ENCODE measurements at places on chromosomes 6 and 20.

GRCh38 chr6:32845384-32845884 lies 1.6 kb upstream of the PSMB8 start:
- DNase-seq, result no peak

- no peak for DNase-seq
These were observed 40.1 kb upstream of the RNF144B start for GRCh38 chr6:18347021-18347577.

- DNase-seq, result no peak
These were observed 85.3 kb downstream of the DCDC2 start for GRCh38 chr6:24272553-24272952.

DNA sequence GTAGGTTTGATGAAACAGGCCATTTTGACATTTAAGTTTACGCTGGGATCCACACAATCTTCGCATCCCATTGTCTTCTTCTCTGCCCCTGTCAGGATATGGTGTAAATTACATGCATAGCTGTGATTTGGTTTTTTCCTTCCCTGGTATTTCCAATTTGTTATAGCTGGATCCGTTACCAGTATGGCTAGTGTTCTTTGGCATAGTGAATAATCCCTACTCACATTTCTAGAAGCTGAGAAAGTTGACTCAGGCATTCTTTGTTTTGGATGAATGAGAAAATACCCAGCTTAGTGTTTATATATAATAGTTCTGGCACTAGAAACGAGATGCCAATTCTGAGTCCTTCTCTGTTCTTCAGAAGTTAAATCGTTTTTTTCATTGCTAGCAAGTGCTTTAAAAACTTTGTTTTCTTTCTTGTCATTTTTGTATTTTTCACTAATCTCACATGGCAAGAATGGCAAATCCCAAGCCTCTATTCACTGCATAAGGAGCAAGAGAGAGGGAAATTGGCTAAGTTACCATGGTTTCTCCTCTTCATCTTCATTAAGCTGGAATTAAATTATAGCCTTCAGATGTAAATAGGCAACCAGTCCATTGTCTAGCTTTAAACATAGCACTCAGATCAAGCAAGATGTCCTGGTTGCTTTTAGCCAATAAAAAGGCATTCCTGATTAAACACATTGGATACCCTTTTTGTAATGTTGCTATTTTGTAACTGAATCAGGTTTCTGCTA lies 91.9 kb upstream of the LAMP5 start:
- no peak for DNase-seq

GRCh38 chr6:56757588-56757984 lies 114.9 kb upstream of the DST start:
- no peak for DNase-seq

GRCh38 chr6:112150363-112150762 lies 63.0 kb downstream of the FAM229B start:
- DNase-seq, result no peak

GRCh38 chr6:80637312-80637711 lies 530.8 kb downstream of the BCKDHB start:
- DNase-seq, result no peak

GRCh38 chr6:7975764-7976146 lies 65.2 kb upstream of the TXNDC5 start:
- no peak for DNase-seq

- DNase-seq, result no peak
These were observed 91.4 kb downstream of the SYNDIG1 start for GRCh38 chr20:24560571-24561491.

DNA sequence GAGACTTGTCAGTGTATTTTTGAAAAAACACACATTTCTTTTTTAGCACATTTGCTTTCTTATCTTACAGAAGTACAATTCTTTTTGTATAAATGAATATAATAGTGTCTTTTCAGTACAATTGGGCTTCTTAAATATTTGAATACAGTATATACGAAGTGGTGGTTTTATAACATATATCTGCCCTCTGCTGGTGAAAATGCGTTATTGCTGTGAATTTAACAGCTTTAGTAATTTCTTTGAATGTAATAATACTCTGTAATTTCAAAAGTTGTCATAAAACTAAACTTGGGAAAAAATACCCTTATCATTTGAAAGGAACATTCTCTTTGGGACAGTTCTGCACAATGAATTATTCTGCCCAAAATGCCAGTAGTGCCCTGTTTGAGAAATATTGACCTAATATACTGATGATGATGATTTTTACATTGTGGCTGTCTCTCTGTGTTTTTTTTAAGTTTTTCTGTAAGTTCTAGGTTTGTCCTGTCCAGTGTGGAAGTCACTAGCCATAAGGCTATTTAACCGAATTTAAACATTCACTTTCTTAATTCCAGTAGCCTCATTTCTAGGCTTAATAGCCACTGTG lies 19.0 kb downstream of the SMAP1 start:
- DNase-seq, result peak; percentile 19

DNA sequence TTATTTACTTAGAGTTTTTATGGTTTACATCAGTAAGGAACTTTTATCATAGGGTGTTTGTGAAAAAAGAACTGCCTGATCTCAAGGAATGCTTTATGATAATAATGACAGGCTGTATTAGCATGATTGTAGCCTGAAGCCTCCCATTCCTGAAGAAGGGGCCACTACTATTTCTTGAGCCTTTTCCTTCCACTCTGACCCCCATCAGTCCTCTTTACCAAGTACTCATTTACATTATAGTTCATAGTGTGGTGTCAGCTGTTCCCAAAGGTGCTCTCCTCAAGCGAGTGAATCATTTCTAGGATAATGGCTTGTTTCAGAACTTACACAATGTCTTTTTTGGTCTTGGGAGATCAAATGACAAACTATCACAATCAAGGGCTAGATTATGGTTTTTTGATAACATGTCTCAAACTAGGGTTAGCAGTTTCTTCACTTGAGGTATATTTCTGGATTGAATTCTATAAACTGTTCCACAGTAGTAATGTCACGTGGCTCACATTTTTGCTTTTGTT lies 283.6 kb downstream of the CDKAL1 start:
- DNase-seq, result no peak

DNA sequence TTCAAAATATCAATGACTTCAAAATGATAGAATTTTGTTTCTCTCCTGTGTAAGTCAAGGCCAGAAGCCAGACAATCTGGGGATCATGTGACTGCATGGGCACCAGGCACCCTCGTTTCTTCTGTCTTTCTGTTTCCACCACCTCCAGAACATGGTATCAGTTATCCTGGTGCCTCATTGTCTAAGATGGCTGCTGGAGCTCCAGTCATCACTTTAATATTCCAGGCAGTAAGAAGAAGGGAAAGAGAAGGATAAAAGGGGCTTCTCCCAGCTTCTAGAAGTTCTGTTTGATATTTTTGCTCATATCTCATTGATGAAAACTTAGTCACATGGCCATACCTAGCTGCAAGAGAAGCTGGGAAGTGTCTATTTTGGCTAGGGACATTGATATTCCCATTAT lies 25.7 kb downstream of the ZNF341 start:
- no peak for DNase-seq

GRCh38 chr20:53786445-53787267 lies 193.0 kb upstream of the ZNF217 start:
- DNase-seq, result no peak

GRCh38 chr20:43187476-43188233 lies 2.1 kb downstream of the PTPRT start:
- peak; percentile 70 for DNase-seq

- no peak for DNase-seq
These were observed 460.4 kb upstream of the PLCB4 start for GRCh38 chr20:8608470-8608869.

DNA sequence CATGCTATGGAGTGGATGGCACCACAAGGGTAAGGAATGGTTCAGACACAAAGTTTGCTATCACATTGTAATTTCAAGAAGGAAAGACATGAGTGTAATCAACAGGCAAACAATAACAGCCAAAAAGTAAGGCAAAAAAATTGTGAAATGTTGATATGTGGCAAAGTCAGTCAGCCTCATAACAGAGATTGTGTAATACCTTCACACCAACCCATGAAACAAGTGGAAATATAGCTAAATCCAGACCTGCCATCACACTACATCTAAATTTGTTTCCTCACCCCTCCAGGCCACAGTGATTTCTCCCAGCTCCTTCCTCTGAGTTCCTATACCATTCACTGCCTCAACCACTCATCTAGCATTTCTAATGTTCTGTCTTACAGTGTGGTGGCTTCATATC lies 37.3 kb downstream of the SIM1 start:
- DNase-seq, result no peak

DNA sequence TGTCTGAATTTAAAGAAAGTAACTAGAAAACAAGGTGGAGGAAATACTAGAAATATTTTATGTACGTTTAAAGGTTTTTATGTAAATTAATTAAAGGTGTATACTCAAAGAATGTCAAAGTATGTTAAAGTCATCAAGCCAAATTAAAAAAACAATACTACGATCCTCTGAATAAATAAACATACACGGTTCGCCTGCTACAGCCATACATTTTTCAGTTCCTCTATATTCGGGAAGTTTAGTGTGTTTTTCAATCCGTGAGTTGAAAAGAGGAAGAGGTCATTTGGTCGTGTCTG lies 626 bp downstream of the STX7 start:
- DNase-seq, result no peak

DNA sequence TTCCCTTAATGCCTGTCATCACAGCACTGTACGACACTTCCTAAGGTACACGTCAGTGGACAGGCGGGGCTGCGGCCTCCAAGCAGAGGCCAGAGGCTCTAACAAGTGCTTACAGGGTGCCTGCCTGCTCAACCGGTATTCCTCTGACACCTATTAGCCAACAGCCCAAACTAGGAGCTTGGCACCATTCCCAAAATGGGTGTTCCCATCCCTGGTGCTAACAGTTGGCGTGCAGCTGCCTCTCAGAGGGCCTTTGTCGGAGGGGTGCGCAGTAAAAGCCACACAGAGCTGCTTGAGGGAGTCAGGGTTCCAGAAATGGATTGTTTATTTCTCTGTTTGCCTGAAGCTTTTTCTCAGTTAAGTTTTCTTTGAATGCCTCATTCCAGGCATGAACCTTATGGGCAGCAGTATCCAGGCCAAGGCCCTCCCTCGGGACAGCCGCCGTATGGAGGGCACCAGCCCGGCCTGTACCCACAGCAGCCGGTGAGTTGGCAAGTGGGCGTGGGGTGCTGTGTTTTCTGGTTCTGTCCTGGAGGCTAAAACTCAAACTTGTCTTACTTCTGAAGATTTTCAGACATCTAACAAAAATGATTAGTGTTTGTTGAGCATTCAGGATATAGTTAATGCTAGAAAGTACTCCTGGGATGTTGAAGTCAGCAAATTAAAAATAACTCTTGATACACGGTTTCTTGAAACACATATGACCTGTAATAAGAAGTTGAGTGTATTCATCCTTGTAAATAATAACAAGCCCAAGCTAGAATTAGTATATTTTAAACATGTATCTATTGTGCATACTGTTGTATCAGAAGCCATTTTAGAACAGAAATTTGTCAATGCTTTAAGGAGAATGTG lies 124.7 kb downstream of the TMEM242 start:
- no peak for DNase-seq

DNA sequence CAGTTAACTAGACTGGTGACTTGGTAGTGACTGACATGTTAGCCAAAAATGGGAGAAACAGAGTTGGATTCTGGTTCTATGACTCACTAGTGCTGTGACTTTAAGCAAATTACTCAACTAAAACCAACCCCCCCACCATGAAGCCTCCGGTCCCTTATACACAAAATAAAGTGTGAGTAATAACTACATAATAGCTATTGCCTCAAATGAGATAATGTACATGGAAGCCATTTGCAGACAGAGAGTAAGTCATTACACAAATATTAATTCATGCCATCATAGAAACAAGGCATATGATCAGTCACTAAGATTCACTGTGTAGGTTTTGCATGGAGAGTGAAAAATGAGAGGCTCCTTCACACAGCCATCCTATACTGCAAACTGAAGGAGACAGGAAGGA lies 111.9 kb downstream of the HIVEP2 start:
- DNase-seq, result no peak

GRCh38 chr20:51089272-51089781 lies 66.4 kb upstream of the KCNG1 start:
- no peak for DNase-seq

- DNase-seq, result no peak
These were observed 125.7 kb downstream of the SLC23A2 start for GRCh38 chr20:4875578-4876067.

GRCh38 chr20:50701041-50701963 lies 10.0 kb upstream of the RIPOR3 start:
- no peak for DNase-seq

GRCh38 chr6:154852687-154853086 lies 119.5 kb downstream of the SCAF8 start:
- no peak for DNase-seq

DNA sequence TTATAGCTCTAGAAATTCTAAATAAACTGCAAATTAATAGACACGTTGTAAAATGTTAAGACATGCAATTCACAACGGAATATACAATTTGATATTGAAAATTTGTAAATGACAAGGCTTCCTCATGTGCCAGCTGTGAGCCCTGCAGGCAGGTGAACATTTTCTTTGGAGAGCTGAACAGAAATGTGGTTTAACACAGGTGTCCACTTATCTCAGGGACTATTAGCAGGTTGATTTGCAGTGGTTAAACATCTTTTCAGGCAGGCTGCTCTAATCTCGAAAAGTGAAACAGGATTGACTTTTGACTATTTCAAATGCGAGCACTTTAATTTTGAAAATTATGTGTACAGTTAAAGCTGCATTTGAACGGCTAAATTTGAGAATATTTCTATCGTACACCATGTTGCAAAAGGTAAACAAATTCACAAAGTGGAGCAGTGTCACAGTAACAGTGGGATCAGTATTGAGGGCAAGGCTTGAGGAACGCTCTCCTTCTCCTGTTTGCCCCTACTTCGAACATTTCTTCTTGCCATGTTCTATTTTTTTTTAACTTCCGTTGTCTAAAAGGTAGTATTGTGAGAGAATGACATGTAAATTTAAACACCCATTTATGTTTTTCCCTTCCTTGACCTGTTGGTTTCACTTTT lies 210.8 kb downstream of the CDKAL1 start:
- DNase-seq, result no peak

DNA sequence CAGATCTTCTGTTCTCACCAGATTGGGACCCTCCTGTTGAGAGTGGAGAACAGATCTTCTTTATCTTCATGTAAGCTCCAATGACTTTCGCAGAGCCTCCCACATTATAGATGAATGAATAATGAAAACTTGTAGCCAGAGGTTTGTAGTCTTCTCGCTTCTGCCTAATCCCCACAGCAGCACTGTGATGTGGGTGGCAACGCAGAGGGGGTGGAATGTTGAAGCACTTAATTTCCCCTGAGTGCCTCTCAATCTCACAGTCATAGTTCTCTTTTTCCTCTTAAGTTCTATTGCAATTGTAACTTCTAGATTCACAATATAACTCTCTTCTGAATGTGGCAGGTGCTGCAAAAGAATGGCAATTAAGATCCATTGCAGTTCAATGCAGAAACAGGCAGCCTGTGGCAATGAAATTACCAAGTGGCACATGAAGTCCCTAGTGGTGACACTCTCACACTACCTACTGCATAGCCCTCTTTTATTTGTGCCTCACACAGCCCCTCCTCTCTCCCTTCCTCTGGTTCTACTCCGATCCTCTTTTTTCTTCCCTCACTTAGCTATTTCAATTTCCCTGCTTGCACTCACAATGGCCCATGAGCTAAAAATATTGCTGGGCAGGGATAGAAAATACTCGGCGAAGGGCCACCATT lies 281.9 kb downstream of the UBE3D start:
- DNase-seq, result peak; percentile 43

All from spinal cord (tissue), 10 donors.